GOT3 (cell line): ENCODE measurements at places on chromosomes 3 and 15.
A peak's percentile ranks its signal among the peaks of the same experiment; 100 is the strongest.

DNA sequence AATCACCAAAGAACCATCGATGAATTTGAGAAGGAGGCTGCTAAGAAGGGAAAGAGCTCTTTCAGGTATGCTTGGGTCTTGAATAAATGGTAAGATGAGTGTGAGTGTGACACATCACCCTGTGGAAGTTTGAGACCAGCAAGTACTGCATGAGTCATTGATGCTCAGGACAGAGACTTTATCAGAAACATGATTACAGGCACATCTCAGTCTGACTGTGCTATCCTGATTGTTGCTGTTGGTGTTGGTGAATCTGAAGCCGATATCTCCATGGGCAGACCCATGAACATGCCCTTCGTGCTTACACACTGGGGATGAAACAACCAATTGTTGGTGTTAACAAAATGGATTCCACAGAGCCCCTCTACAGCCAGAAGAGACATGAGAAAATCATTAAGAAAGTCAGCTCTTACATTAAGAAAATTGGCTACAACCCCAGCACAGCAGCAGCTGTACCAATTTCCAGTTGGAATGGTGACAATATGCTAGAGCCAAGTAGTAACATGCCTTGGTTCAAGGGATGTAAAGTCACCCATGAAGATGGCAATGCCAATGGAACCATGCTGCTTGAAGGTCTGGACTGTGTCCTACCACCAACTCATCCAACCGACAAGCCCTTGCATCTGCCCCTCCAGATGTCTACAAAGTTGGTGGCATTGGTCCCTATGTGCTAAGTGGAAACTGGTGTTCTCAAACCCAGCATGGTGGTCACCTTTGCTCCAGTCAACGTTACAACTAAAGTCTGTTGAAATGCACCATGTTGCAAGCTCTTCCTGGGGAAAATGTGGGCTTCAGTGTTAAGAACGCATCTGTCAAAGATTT is 20.5 kb downstream of the TM4SF4 start:
- DNase-seq, result no peak

GRCh38 chr15:48559285-48559684 is 86.2 kb downstream of the FBN1 start:
- no peak for DNase-seq

DNA sequence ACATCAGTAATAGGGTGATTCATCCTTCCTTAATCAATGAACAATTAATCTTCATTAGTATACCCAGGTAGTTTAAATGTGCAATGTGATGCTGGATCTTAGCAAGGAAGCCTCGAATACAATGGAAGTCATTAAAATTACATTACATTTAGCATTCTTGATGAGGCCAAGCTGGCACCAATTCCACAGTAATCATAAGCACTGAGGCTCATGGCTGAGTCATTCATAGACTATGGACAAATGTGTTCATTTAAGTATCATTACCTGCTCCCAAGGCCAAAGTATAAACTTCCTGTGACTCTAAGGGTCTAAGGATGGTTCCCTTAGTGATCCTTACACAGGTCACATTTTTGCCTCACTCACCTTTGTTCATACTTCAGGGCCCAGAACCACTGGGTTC is 266.4 kb upstream of the CDIN1 start:
- DNase-seq, result no peak

DNA sequence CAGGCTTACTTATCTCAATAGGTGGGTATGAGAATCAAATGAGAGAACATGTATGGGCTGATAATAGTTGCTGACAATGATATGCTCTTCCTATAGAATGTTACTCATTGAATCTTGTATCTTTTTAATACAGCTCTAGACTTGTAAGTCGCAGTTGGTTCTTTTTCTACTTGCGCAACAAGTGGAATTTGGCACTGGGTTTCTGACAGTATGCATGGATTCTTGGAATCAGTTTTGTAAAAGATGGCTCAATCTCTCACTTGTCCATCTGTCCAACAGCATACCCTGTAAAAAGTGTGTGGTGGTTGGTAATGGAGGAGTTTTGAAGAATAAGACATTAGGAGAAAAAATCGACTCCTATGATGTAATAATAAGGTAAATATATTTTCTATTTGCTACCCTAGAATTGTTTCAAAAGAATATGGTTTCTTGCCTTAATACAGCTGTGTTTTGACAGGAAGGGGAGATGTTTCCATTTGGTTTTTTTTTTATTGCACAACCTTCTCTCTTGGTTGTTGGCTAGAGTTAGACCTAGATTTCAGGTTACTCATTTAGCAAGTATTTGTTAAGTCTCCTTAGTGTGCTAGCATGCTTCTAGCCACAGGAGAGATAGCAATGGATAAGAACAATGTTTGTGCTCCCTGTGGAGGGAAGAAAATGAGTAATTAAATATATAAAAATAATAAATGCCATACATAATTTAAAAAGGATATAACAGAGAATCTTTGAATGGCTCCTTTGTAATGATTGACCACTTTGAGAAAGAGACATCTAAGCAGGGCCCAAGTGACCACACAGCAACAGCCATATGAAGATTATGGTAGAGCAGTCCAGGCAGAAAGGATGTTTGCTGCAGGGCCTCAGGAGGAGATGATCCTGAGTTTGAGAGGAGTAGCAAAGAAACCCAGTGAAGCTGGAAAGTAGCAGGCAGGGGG is 21.8 kb downstream of the ST3GAL6 start:
- no peak for DNase-seq

DNA sequence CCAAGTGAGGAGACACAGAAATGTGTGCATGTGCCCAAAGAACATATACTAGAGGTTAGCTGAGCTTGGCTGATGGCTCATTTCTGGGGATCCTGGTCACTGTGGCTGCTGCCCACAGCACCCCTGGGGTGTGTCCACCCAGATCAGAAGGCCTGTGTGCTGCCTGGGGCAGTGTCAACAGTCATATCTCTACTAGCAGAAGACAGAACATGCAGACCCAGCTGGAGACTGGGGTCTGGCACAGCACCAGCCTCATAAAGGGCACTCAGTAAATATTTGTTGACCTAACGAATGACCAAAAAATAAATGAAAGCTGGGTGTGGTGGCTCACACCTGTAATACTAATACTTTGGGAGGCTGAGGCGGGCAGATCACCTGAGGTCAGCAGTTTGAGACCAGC is 16.4 kb downstream of the CHRNA3 start:
- no peak for DNase-seq

- DNase-seq, result no peak
These were observed 173.1 kb downstream of the TBC1D2B start for GRCh38 chr15:77904436-77904821.

- DNase-seq, result no peak
These were observed 364.0 kb downstream of the ZIC1 start for GRCh38 chr3:147773116-147773630.

DNA sequence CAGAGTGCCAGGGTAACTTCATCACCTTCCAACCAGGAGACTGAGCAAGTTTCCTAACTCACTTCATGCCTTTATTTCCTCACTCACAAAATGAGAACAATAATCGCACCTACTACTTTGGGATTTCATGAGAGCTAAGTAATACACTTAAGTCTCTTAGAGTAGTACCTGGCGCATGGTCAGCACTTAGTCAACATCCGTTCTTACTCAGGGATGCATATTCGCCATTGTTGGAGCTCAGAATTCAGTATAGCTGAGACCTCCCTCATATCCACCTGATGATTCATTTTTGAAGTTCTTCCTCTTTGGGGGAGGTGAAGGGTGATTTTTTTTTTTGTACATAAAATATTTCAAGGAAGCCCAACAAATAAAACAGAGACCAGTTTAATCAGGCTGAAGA is 188.2 kb downstream of the AGBL1 start:
- DNase-seq, result no peak

DNA sequence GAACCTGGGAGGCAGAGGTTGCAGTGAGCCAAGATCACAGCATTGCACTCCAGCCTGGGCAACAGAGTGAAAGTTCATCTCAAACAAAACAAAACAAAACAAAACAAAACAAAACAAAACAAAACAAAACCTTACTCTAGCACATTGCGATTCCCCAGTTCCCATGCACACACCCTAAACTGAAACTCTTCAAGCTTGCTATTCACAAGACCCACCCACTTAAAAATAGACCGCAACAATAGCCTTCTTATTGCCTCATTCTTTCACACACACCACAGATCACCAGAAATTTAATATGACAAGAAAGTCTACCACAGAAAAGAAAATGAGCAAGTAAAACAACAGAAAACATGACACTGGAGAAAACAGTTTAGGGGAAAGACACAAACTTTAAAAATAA is 598.4 kb downstream of the FHIT start:
- DNase-seq, result no peak

- peak; percentile 35 for DNase-seq
These were observed 256.5 kb downstream of the THRB start for GRCh38 chr3:24237971-24238706.

- DNase-seq, result no peak
These were observed 41.2 kb upstream of the SLC6A11 start for GRCh38 chr3:10774825-10775224.

GRCh38 chr3:8668216-8668615 is 23.6 kb upstream of the SSUH2 start:
- DNase-seq, result no peak

GRCh38 chr3:28847736-28848135 is 433.1 kb upstream of the RBMS3 start:
- DNase-seq, result no peak

GRCh38 chr3:173397161-173398110 is at the start of gene NLGN1:
TSS of gene NLGN1 (plus strand) at chr3:173397744.
- DNase-seq, result no peak

DNA sequence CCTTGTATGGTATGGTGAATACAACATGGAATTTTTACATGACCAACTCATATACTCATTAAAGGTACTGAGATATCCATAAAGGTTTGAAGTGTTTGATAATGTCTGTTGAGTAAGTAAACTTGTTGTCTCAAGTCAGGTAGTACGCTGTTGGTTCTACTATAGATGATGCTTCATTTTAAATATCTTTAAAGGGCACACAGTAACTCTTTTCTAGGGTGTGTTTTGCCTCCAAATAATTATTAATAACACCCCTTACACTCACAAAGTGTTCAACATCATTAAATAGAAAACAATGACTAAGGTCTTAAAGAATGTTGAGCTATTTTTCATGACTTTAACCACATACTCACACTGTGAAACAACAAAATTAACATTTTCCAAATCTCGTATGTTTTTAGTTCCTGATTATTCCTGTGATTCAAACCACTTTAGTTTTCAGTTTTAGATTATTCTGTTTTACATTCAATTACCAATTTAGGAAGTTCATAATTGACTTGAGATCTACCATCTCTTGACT is 220.0 kb upstream of the NANOGP8 start:
- DNase-seq, result no peak

DNA sequence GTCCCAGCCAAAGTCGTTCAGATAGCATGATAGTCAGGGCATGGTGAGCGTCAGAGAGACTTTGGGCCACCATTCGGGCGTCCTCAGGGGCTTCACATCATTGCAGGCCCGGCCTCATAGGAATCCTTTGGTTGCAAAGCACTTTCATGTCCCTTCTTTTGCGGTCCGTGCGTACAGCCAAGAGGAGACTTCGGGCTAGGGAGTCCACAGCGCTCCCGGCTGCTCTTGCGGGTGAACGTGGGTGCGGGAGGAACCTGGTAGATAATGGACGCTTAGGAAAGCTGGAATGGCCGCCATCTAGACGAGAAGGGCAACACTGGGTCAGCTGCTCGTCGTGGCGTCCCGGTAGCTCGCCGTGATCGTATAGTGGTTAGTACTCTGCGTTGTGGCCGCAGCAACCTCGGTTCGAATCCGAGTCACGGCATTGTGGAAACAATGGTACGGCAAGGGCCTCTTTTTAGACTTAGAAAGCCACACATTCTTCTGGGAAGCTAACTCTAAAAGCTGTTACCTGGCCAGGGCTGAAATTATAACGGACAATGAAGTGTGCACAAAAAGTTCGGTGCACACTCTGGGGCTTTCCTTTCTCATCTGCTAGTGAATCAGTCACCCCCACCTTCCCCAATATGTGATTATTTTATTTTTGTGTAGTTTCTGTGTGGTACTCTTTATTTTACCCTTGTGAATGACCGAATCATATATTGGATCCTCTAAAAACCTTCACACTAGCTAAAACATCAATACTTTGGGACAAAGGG is 13.2 kb upstream of the SHF start:
- peak; percentile 40 for DNase-seq

- no peak for DNase-seq
These were observed 15.4 kb upstream of the CRBN start for GRCh38 chr3:3194861-3195260.

DNA sequence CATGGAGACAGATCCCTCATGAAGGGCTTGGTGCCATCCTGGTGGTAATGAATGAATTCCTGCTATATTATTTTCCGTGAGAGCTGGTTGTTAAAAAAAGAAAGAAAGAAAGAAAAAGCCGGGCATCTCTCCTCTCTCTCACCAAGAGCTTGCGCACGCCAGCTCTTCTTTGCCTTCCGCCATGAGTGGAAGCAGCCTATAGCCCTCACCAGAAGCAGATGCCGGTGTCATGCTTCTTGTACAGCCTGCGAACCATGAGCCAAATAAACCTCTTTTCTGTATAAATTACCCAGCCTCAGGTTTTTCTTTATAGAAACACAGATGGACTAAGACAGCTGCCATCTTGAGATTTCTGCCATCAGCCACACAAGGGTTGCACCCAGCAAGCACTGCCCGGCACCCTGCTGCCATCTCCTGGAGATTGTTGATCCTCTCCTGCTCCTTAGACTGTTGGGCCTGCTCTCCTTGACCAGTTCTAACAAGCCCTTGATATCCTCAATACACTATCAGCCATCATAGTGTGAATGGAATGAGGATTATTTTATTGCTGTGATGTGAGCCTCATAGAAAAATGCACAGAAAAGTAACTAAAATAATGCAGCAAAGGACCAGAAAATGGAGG is 3.5 kb upstream of the AHSG start:
- no peak for DNase-seq

DNA sequence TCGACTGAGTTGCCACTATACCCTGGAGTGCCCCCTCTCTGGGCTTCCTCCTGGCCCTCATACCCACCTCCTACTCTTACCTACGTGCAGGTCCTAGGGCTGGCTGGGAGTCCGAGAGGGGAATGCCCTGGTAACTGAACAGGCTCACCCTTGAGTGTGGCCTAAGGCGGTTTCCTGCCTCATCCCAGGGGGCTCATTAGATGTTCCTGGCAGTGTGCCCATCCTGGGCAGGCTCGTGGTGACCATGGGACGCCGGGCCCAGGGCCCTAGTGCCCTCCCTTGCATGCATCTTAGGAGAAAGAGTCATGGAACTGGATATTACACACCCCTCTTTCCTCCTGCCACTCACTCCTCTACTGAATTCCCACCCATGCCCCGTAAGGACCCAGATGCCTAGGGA is 2.8 kb downstream of the SEMA4B start:
- no peak for DNase-seq

DNA sequence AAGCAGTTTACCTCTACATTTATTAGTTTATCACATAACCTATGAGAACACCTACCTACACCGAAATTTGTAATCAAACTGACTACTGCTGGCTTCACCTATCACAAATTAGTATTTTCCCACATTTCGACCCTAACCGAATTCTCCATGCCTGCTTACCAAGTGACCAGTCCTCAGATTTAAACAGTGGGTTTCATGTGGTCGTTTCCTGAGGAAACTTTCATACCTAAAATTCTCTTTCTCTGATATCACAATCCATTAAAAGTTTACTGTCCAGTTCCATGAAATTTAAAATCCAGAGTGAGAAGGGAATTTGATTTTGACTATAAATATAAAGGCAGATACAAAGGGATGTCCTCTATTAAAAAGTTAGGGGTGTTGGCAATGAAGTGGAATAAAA is 1.9 kb downstream of the PLOD2 start:
- no peak for DNase-seq

- DNase-seq, result no peak
These were observed 16.2 kb upstream of the NANOGP8 start for GRCh38 chr15:35101335-35101734.
